Stimulated activated CD8-positive, alpha-beta memory T cell treated with anti-CD3 and anti-CD28 coated beads, Interleukin-4, amount 100 ng/mL, for 4 hours (primary cell): ENCODE measurements at places on chromosomes 3 and 15.

GRCh38 chr3:180409883-180410282 is 192.1 kb upstream of the TTC14 start:
- DNase-seq, result no peak

GRCh38 chr3:171129827-171130226 is 103.3 kb upstream of the SLC2A2 start:
- no peak for DNase-seq

- DNase-seq, result no peak
These were observed 19.7 kb upstream of the SATB1 start for GRCh38 chr3:18444595-18445400.

- no peak for DNase-seq
These were observed 193.2 kb downstream of the PDCD6IP start for GRCh38 chr3:33991673-33992072.

GRCh38 chr3:133209871-133210550 is 171.8 kb downstream of the TMEM108 start:
- no peak for DNase-seq

DNA sequence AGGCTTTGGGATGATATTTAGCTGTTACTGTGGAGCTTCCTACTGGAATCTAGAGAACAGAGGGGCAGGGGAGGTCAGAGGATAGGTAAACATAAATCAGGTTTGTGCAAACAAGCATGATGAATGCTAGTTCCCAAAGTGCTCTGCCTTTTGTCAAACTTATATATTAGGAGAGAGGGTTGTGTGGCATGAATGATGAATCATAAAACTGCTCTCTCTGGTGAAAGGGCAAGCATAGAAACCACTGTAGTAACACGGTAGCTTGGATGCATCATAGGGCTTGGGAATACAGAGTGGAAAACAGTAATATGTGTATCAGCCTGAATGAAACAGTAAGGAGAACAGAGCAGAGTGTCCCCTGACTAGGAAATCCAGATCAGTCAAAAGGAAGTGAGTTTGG is 486.7 kb downstream of the IL5RA start:
- DNase-seq, result no peak

DNA sequence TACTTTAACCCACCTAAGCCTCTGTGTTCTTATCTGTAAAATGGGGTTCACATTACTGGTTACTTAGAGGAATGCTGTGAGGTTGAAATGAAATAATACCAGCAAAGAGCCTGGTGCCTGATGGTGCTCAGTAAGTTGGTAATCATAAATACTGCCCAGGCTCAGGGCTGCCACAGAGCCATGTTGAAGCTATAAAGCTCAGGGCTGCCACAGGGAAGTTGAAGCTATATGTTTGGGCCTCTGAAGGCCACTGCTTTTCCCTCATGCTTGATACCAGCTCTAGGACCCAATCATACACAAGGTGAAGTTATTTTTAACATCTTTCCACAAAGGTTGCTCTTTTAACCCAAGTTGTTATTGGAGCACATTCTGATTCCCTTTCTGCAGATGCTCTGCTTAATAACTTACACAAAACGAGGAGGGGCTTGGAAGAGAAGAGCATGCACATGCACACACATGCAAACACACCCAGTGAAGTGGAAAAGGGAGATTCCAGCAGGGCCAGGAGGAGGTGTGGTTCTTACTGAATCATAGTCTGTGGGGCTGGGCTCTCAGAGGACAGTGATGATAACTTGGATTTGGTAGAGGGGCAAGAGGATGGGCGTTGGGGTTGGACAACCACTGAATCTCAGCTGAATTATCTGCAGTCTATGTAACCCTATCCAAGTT is 17.4 kb downstream of the PARP14 start:
- DNase-seq, result no peak

- no peak for DNase-seq
These were observed 208.6 kb downstream of the NFKBIZ start for GRCh38 chr3:102057781-102058421.

- no peak for DNase-seq
These were observed 89.9 kb downstream of the IQSEC1 start for GRCh38 chr3:12983319-12983718.

GRCh38 chr15:47388299-47388698 is 329.0 kb upstream of the SEMA6D start:
- no peak for DNase-seq

GRCh38 chr15:40688932-40689799 is 5.8 kb upstream of the RAD51 start:
- no peak for DNase-seq

DNA sequence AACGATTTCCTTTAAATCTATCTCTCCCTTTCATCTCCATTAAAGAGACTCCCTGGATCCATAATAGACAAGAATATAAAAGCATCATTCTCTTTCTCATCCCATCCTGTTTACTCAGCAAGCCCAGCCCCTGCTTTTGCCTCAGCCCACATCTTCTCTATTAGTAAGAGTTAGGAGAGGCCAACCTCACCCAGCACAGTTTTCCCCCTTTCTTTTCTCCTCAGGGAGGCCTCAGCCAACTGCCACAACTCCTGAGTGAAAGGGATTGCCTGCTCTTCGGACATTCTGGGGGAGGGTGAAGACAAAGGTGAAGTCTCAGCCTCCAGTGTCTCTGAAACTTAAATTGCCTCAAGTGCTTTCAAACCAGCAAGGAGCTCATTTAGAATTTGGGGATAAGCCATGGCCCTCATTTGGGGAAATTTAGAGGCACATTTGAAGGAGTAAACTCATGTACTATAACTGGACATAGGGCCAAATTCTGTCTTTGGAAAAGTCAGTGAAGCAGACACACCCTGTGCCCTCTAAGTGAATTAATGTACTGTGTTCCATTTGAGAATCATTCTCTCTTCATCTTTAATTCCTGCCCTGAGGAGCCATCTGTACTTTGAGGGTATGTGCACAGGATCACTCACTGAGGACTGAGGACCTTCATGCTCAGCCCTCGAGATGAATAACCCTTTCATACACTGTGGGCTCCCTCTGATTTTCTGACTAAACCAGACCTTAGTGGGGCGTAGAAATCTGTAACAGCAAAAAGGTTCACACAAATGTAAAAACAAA is 82.5 kb downstream of the SOX2 start:
- DNase-seq, result no peak

- no peak for DNase-seq
These were observed 53.2 kb downstream of the MEF2A start for GRCh38 chr15:99618941-99619411.

DNA sequence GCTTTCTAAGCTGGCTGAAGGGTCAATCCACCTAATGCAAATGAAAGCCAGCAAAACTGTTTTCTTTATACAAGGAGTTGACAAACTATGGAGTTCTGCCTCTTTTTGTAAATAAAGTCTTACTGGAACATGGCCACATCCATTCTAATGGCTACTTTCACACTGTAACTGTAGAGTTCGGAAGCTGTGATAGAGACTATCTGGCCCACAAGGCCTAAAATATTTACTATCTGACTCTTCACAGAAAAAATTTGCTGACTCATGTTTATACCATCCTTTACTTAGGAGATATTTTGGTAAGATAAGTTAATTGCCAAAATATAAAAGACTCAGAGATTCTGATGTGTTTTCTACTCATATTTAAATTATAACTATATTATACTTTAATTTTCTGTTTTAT is 93.7 kb upstream of the GK5 start:
- DNase-seq, result no peak

- DNase-seq, result no peak
These were observed 39.6 kb downstream of the RAB11A start for GRCh38 chr15:65908876-65909275.

- DNase-seq, result no peak
These were observed 121.4 kb downstream of the HCN4 start for GRCh38 chr15:73247331-73247730.

GRCh38 chr15:73585871-73586654 is 47.1 kb downstream of the NPTN start:
- no peak for DNase-seq

DNA sequence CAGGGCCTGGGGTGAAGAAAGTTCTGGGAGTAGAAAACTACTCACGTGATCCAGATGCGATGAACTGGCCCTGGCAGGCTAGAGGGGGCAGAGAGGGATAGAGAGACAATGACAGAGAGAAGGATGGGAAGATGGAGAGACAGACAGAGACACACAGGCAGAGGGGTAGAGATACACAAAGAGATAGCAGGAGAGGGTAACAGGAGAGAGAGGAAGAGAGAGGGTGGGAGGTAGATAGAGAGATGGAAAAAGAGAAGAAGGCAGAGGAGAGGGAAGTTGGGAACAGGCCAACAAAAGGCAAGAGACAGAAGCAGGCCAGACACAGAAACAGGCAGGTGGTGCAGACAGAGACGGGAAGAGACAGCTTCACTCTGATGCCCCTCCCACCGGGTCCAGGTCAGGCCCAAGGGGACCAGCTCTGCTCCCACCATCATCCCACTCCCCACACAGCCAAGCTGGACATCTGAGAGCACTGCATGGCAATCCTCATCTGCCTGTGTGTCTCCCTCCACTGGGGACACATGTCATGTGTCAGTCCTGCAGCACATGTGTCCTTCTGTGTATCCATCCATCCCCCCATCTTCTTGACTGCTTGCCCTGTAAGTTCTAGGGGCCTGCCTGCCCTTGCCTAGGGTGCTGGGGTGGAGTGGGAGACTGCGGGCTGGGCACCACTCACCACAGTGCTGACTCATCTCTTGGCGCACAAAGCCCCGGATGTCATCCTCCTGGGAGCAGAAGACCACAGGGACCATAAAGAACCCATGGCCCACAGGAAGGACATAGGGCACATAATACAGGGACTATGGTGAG is 2.2 kb upstream of the UCN2 start:
- DNase-seq, result no peak

- no peak for DNase-seq
These were observed 80.2 kb downstream of the BOC start for GRCh38 chr3:113291572-113291971.

DNA sequence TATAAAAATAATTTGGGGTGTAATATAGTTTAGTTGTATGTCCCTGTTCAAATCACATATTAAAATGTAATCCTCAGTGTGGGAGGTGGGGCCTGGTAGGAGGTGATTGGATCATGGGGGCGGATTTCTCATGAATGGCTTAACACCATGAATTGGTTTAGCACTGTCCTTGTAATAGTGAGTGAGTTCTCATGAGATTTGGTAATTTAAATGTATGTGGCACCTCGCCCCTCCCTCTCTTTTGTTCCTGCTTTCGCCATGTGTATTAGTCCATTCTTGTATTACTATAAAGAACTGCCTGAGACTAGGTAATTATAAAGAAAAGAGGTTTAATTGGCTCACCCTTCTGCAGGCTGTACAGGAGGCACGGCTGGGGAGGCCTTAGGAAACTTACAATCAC is 83.9 kb downstream of the ANXA2 start:
- no peak for DNase-seq

- no peak for DNase-seq
These were observed 188.3 kb downstream of the APBA2 start for GRCh38 chr15:29074045-29074444.

- DNase-seq, result no peak
These were observed 64.2 kb upstream of the GLCE start for GRCh38 chr15:69096196-69096595.

DNA sequence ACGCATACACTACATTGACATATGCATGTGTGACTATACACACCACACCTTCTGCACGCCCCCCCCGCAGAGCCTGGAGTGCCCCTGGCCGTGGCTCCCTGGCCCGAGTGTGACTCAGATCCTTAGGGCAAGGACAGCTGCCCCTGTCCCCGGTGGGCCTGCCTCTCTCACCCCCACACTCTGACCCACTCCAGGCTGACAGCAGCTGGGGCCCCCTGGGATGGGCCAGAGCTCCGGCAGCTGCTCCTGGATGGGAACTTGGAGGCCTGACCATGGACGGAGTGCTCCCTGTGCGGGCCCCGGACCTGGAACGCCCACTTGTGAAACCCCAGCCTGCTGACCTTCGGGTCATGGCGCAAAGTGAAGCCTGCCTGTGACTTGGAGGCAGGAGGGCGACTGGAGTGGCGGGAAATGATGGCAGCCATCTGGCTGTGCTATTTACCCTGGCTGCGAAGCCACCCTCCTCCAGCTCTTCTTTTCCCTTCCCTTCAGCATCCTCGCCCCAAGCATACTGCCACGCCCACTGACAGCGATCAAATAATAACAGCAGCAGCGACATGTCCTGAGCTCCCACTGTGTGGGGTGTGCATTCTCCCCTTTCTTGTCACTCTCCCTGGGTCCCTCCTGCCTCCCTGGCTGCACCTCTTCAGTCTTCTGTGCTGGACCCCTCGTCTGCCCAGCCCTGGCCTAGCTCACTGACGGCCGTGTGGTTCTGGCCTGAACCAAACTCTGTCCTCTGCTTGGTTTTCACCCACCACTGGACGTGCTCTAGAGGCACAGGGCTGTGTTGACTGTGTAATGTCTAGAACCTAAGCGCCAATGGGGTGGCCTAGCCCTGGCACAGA is 90.7 kb upstream of the MEF2A start:
- no peak for DNase-seq

DNA sequence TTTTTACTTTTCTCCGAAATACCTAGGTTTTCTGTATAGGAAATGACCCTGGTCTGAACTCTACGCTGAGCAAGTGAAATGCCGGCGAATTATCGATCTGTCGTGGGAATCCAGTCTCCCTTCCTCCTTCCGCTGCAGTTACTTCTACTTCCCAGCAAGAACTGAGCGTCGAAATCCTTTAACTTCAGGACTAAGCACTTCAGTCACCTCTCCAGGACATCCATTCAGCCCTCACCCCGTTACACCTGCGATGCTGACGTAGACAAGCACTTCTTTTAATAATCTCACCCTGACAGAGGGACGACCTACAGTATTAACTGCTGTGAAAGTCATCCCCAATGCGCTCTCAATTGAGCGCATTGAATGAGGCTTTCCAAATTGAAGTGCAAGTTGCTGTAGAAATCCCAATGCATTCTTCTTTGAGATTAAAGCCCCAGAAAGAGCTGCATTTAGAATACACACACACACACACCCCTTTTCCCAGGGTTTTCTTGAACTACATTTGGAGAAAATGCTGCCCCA is 1.3 kb downstream of the TOP2B start:
- DNase-seq, result no peak

GRCh38 chr3:74651292-74651691 is 36.8 kb upstream of the CNTN3 start:
- DNase-seq, result no peak

DNA sequence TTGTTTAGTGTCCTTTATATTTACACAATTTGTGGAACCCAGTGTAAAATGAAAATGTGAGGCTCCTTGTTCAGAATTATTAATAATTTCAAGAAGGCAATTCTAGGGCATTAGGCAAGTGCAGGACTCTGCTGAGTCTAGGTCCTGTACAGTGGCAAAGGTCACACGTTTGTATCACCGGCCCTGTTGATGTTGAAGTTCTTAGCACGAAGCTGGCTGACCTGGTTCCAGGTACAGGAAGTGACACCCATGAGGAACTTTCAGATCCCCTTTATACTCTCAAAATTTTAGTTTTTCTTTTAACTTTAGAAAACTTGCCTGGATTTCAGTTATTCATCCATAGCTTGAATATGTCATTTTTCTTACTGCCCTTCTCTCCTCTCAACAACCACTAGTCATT is 349.4 kb downstream of the CNTN6 start:
- no peak for DNase-seq

GRCh38 chr3:141388823-141389621 is 20.7 kb downstream of the ZBTB38 start:
- no peak for DNase-seq

DNA sequence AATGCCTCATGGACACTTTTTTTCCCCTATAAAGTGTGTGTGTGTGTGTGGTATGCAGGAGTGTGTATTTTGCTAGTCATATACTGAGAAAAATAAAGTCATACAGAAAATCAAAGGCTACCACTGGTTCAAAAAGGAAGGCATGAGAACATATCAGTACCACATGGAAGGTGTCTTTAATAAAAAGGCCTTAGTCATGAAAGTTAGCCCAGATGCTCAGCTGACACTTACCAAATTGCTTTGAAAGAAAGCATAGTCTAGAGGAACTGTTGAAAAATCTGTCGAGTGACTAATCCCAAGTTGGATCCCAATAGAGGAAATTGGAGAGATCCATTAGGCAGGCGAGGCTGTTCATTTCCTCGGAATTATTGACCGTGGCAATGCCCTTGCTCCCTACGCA is 432.9 kb upstream of the CFAP20DC start:
- DNase-seq, result no peak
